NCI-H510A treated with DMSO at 0.1 percent for 48 hours (cell line): ENCODE measurements at places on chromosomes 2 and 18.

- DNase-seq: no peak
These were observed 154.2 kb downstream of the MIB1 start for GRCh38 chr18:21894619-21895367.

DNA sequence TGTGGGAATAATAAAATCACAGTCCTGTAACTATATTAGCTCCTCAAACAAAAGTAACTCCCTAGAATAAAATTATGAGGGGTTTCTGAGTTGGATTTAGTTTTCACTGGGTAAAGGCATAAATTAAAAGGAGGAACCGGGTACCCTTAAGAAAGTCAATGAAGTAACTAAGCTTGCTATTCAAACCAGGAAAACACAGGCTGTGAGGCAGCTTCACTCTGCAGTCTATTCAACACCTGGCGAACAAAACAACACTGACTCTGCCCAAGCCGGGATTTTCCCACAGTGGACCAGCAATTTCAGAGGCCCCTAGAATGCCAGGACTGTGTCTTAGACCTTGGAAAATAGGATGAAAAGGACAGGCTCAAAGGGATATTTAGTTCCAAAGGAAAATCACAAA is 24.6 kb upstream of the CREB1 start:
- DNase-seq: no peak

DNA sequence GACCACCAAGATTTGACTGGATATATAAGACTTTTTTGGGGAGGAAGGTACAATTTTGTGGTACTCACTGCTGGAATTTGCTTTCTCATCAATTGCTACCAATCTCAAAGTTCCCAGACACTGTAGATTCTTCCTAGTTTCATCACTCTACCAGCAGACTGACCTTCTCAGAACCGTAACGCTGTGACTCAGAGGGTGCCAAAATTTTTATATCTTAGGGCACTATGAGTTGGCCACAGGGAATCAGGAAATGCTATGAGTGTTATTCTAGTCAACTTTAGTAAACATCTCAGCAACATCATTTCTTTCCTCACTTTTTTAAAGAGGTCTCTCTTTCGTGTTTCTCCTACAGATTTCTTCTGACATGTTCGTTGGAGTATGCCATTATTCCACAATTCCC is 499.0 kb downstream of the TMX3 start:
- DNase-seq: no peak

DNA sequence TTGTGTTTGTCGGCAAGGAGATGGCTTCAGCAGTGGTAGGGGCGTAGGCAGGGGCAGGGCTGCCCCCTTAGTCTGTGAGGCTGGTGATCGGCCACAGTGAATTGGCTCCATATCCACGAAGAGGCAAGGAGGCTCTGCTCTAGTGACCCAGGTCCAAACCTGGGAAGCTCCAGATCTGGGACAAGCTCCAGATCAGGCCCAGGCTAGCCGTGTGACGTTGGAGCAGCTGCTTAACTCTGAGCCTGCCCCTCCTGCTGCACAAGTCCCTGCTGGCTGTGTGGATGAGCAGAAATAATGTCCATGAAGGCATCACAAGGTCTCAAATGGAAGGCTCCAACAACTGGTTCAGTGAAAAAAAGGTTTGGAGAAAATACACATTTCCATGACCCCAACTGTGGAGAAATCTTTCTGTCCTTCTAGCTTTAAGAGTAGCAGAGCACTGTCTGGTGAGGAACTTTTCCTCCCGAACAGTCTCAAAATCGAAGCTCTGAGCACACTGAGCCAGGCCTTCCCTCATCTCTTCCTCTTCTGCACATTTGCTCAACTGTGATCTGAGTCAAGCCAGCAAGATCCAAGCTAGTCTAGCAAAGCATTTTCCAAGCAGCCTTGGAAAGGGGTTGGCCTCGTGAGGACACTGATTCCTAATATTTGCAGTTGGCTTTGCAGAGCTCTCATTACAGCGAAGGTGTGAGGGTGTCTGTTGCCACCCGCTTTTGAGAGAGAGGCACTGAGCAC is 67.0 kb upstream of the TCF7L1 start:
- DNase-seq: no peak

DNA sequence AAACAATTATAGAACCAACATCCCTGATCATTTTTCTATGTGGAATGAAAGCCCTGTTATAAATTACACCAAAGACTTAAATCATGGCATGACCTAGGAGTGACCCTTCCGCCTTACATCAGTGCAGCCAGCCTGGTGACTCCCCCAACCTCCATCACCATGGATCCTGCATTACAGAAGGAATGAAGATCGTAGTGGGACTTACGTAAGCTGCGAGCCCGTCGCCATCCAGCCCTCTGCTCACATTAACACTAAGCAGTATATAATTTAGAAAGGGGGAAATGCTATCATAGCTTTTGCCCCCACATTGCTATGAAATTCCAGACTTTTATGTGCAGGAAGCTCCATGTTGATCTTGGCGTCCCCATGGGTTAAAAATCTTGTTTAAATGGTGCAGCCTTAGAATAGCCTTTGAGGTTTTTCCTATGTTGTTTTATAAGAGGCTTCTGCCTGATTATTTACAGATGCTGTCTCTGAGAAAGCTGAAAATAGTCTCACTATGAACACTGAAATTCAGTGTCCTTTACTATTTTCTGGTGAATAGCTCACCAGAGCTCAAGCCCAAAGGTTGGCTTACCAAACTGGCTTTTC is 76.3 kb downstream of the COLEC12 start:
- DNase-seq: no peak

GRCh38 chr18:45522371-45522770 is 92.9 kb upstream of the SLC14A2 start:
- DNase-seq: no peak

DNA sequence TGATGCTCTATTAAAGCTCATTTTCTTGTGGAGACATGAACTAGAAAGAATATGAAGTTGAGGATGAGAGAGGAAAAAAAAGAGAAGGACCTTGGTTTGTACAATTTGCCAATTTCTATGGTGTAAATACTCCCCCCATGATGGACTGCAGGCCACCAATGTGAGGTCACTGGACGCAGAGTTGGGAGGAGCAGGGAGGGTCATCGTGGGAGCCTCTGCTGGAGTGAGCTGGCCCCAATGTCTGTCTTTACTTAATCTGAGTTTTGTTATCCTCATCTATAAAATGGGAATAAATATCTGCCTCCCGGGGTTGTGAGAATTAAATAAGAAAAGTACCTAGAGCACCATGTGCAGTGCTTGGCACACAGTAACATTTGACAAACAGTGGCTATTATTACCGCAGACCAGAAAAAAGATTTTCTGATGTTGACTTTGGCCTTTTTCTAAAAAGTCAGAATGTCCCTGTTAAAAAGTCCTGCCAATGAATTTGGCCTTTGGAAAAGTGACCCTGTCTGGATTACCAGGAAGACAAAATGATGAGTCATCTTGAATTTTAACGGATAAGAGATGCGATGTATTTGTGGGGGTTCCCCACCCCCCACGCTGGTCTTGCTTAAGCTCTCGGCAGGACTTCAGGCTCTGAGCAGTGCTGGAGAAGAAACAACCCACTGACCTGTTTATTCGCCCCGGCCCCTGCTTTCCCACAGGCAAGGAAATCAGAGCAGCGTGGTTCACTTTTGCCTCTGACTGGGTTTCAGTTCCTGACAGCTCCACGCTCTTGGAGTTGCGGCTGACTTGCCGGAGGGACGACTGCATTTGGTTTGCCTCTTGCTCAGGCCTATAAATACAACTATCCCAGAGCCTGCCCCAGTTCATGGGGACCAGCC is 50.3 kb upstream of the FOSL2 start:
- DNase-seq: no peak

DNA sequence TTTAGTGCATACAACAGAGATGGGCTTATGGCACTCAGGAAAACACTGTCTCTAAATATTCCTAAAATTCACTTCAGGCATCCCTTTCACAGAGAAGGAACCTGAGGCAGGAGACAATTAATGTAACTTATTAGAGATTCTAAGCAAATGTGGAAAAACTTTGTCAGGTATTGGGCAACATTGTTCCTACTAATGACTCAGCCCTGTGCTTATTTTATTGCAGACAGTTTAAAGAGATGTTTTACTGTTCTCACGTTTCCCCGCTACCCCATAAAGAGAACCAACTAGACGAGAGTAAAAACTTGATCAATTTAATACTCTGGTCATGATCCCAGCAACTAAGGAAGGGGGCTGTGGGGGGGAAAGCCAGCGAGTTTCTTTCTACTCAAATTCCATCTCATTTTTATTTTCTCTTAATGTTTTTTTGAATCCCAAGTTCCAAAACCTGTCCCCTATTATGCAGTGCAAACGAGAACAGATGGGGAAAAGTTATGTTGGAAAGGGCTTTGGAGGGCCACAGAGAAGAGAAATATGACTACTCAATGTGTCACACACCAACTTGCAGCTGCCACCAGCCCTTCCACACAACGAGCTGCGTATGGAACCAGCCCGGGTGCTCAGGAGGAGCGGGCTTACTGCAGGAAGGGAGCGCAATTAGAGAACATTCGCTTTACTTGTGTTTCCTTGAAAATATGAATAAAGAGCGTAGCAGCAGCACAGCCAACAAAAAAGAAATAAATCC is 18.7 kb upstream of the ACVR1 start:
- DNase-seq: no peak

DNA sequence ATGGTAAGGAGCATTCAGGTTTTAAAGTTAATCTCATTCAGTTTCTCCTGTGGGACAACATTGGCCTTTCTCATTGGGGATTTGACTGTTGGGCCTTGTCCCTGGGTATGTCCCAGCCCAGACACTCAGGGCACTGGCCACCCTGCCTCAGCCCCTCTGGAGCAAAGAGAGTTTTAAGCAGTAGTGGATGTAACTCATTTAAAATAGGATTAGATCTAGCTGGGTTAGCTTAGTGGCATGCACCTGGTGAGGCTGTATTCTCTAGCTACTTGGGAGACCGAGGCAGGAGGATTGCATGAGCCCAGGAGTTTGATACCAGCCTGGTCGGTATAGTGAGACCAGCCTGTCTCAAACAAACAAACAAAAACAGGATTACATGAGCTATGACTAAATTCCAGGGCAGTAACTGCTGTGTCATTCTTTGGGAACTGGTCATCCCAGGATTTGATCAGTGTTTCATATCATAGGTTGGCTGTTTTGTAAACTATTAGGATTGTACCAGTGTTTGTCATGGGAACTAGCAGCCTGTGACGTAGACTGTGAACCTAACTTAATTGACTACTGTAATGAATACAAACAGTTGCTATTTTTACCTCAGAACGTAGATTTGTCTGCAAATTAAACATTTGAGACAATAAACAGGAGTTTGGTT is 12.5 kb downstream of the INPP4A start:
- DNase-seq: no peak

- no peak for DNase-seq
These were observed 4.3 kb downstream of the KLF7 start for GRCh38 chr2:207161247-207162123.

GRCh38 chr2:236376566-236377244 is 112.5 kb upstream of the ASB18 start:
- DNase-seq: peak; percentile 45
